ENCODE measurements at places on chromosomes 5 and 9.

- peak; percentile 36 for DNase-seq
Measured at GRCh38 chr5:149782018-149782894, 52.1 kb downstream of the PPARGC1B start.

DNA sequence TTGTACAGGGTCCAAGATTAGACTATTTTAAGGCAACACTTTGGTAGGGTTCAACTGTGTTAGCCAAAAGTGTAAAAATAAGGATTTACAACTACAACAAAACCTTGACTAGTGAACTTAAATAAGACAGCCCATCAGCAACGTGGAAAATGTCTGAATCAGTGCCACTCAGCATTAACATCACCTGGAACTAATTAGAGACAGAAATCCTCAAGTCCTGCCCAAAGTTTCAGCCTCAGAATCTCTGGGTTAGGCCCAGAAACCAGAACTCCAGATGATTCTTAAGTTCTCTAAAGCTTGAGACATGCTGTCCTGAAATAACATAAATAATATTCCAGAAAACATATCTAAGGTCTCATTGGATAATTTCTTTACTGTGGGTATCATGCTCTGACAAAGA, 118.6 kb downstream of the SEMA6A start:
- DNase-seq = no peak

DNA sequence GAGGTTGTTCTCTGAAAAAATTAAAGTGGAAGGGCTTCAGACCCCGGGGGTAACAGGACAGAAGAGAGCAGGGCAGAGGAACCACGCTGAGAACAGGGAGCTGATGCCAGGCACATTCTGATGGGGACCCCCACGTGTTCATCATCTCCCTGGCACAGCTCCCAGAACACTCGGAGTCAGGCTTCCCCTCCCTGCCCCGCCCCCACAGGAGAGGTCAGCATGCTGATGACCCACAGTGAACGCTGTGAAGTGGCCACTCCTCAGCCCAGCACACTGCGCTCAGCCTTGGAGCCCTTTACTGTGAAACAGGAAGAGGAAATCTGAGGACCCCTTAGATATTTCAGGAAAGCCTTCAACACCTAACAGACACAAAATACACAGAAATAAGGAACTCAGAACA, 16.4 kb downstream of the RETREG1 start:
- no peak for DNase-seq

DNA sequence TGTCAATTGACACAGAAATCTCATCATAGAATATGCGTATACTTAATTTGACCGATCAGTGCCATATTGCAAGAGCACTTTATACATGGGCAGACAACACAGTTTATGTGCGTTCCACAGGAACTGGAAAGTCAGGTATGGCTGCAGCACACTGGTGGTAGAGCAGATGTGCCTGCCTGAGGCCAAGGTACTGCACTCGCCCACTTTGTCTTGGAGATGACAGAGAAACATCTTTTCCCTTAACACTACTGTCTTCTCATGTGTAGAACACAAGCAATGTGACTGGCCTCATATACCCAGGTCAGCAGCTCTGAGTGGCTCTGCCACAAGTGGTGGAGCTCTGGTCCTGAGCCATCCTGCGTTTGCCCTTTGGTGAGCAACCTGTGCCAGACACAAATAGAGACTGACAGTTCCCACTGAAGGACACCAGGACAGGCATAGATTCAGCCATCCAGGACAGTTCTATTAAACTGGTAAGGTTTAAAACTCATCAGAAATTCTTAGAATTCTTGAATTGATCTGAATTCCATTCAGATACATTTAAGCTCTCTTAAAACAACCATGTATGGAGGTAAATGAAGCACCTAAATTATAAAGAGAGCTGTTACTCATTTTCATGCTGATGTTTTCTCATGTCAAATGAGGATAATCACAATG, 21.0 kb upstream of the PPP2CA start:
- no peak for DNase-seq

- no peak for DNase-seq
Measured at GRCh38 chr9:135108831-135109510, 21.5 kb downstream of the OLFM1 start.

DNA sequence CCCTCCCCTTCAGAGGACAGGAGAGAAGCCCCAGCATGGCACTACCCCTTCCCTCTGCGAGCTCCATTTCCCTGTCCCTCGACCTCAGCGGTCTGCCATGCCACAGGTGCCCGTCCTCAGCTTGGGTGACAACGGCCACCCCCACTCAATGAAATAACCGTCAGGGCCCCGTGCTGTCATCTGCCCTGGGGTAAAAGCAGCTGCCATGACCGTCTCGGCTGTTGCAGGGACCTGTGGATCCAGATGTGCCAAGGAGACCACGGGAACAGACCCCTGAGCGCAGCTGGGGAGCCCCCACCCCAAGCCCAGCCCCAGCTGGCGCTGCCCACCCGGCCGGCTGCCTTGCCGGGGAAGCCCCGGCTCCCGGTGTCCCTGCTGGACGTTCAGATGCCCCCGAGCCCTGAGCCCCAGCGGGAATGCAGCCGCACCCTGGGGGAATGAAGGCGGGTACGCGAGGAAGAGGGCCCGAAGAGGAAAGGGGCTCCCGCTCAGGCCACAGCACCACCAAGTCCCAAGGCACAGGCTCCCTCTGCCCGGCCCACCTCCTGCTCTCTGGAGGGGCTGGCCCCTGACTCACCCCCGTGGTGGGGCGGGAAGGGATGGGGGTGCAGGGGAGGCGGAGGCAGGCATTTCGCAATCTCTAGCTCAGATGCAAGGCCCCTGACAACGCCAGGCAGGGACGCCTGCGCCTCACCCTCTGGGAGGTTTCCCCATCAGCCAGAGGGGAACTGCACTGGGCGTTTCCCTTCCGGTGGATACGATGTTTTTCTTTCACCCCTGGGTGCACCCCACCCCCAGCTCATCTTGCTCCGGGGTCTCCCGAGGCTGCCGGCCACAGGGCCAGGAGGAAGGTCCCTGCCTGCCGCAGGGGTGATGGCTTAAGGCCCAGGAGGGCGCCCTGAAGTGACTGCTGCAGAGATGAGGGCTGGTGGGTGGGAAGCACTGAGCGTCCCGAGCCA, 49.2 kb downstream of the NACC2 start:
- DNase-seq = peak; percentile 56

DNA sequence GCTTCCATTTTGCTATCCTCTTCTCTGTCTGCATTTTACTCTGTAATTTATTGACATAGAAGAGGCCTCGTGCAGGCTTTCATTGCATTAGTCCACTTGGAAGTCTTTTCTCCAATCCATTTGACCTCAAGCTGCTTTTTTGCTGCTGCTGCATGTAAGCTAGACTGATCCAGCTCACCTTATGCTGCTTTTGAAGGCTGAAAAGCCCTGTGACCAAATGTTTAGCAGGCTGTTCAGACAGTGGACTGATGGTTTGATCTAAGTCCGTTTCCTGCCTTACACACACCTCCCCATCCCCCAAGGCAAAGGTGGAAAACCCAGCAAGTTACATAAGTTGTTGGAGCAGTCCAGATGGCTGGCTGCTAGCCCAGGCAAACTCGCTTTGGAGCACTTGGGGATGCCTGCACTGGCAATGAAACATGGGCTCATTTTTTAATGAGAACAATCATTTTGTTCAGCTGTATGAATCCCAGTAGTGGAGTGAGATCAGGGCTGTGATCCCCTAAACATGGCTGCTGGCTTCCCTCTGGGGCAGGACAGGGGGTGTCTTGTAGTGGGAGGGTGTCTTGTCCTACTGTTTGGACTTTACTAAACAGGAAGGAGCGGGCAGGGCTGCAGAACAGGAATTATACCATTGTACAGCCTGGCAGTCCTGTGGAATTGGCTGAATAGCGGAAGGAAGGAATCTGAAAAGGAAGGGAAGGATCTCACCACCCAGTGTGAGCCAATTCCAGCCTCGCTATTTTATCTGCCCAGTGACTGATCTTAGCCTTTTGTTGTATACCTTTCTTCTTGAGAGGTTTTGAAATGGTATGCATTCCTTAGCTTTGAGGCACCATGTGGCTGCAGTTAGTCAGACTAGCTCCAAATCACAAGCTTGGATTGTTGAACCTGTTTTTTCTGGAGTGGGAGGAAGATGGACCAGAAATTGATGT, 212.0 kb downstream of the ARHGAP26 start:
- no peak for DNase-seq

DNA sequence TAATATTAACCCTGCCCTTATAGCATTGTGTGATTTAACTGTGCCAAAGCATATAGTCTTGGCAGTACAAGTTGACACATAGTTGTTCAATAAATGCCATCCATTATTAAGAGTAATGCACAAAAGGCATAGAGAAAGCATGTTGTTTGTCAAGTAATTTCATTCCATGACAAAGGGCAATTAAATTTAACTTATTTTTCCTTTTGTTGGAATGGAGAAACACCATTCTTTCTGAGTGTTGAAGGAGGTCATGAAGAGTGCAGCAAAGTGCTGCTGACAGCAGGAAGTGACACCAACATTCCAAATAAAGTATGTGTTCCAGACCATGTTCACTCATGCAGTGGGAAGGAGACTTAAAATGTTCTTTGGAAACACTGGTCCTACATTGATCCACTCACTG, 29.1 kb downstream of the ANKDD1B start:
- DNase-seq = no peak

- DNase-seq = peak; percentile 57
Measured at GRCh38 chr5:127757576-127757975, 54.4 kb downstream of the CCDC192 start.

DNA sequence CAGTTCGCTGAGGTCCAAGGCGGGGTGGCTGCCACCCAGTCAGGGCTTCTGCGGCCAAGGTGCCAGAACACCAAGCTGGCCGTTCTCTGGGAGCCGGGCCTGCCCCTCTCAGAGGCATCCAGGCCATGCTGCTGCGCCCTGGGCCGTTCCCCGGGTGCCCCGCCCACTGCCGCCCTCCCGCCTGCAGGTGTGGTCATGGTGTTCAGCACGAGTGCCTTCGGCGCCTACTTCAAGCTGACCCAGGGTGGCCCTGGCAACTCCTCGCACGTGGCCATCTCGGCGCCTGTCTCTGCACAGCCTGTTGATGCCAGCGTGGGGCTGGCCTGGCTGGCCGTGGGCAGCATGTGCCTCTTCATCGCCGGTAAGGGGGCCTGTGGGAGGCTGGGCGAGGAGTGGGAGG, 7.7 kb downstream of the SLC2A8 start:
- DNase-seq = no peak

DNA sequence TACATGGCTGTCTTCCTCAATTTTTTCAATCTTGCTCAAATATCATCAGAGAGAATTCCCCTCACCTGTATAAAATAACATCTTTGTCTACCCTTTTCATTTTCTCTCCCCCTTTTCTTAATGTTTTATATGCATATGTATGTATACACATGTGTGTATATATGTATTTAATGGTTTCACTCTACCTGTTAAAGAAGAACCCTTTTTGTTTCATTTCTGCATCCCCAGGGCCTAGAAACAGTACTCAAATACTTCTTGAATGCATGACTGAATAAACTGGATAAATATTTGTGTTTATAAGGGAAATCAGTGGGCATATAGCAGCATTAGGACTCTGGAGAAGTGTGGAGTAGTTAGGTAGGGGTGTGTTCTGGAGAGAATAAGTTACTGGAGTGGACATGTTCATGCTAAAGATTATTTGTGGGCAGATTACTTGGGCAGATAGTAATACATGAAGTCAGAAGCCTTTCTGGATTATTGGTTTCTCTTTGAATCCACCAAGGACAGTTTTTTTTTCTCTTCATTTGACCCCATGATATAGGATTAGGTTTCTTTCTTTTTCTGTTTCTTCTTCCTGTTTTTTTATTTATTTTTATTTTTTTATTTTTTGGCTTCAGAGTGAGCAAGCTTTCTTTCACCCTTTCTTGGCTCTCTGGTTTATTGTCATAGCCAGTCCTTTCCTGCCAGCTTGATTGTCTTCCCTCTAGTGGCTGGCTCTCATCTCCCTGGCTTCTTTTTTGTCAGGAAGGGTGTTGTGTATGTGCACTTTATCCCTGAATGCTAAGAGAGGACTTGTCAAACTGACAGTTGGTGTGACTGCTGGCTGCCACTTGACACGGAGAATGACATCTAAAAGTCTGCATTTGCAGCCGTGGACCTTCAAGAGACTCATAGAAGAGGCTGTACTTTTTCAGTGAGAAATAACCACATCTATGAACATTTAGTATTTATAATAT, 89.3 kb downstream of the ZCCHC7 start:
- peak; percentile 67 for DNase-seq

DNA sequence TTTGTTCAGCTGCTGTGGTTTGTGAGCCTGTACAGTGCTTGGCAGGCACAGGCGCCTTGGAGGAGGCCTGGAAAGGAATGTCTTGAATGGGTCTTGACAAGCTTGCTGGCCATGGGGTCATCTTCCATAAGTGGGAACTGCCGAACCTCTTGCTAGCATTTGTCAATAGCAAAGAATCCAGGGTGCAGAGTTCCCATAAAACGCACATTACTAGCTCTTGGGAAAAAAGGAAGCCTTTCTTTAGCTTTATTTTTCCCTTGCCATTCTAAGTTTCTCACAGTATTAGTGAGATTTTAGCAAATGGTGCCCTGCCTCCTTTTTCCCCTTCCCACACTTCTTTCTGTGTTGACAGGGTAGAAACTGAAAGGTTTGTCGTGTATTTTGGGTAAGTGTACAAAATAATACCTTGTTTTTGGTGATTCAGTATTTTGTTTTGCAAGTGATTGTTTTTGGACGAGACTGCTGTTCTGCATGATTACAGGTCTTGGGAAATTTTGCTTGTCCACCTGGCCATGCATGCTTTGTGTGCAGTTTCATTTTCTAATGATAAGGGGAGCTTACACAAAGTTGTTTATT, 82.0 kb downstream of the ADGRV1 start:
- no peak for DNase-seq

GRCh38 chr9:112046181-112046580, 128.9 kb downstream of the SUSD1 start:
- no peak for DNase-seq

DNA sequence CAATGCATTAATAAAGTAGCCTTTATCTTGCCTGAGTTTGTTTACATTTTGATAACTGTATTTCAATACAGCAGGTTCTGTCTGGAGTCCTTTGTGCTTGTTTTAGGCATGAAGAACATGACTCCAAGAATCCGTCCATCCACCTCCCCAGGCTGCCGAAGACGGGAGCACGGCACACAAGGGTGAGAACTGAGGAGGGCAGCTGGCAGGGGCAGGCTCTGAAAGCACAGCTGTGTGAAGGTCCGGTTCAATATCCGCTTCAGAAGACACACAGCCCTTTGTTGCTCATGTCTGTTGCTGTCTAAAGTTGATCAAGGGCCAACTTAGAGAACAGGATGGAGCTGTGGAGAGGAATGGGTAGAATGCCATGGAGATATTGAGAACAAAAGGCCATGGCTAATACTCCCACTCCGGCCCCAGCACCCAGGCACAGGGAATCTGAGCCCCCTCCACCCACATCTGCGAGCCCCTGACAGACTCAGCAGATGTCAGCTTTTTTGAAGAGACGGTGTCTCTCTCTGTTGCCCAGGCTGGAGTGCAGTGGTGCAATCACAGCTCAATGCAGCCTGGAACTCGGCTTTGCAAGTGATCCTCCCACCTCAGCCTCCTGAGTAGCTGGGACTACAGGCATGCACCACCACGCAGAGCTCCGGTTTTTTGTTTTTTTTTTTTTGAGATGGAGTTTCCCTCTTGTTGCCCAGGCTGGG, 58.5 kb upstream of the GNE start:
- DNase-seq = no peak

- DNase-seq = no peak
Measured at GRCh38 chr9:7456377-7456776, 343.2 kb downstream of the DMAC1 start.

GRCh38 chr9:15543047-15543813, 9.6 kb upstream of the CCDC171 start:
- peak; percentile 27 for DNase-seq

GRCh38 chr5:136065588-136065987, 36.8 kb downstream of the TGFBI start:
- no peak for DNase-seq

- DNase-seq = no peak
Measured at GRCh38 chr5:179914032-179914755, 6.5 kb upstream of the TBC1D9B start.

- no peak for DNase-seq
Measured at GRCh38 chr5:128764601-128765310, 200.5 kb upstream of the SLC27A6 start.

All from hematopoietic multipotent progenitor cell treated with erythropoietin and hydrocortisone succinate and interleukin-3 and kit ligand, for 6 days (in vitro differentiated cells).